ENCODE measurements at places on chromosomes 11 and 22. TPM values are rescaled to one million over a fixed set of nuclear protein-coding genes. Genes with fewer than 3 reads are reported as not detected.

Gene ZP1
- total RNA-seq = 0.81 TPM

Gene TSPAN32
- total RNA-seq = not detected

Gene SNX32
- 0.32 TPM for total RNA-seq

Gene MMP7
- total RNA-seq = not detected

Gene OR52W1
- not detected for total RNA-seq

Gene CRYBA4
- not detected for total RNA-seq

Gene NPAS4
- not detected for total RNA-seq

Gene BACE1
- 32.9 TPM for total RNA-seq

Gene MS4A2
- total RNA-seq = not detected

Gene CEP126
- 1.6 TPM for total RNA-seq

Gene MYOD1
- not detected for total RNA-seq

Gene BTG4
- total RNA-seq = not detected

Gene TBX1
- total RNA-seq = not detected

Gene MYEOV
- total RNA-seq = not detected

Gene GNAZ
- total RNA-seq = 0.32 TPM

Gene PARVA
- total RNA-seq = 58.3 TPM

Gene CABP4
- not detected for total RNA-seq

Gene SEC14L2
- 24.6 TPM for total RNA-seq

Gene SLC36A4
- 7.8 TPM for total RNA-seq

Gene ZNF280B
- 0.72 TPM for total RNA-seq

Gene TPCN2
- 6.0 TPM for total RNA-seq

Gene MRGPRE
- not detected for total RNA-seq

Gene TYR
- not detected for total RNA-seq

Gene UCP2
- 0.90 TPM for total RNA-seq

Gene NAV2
- 14.3 TPM for total RNA-seq

Gene MAP6
- total RNA-seq = 2.0 TPM

Gene SYCE3
- total RNA-seq = not detected

Gene SOX10
- total RNA-seq = not detected

Gene VPS11
- 26.4 TPM for total RNA-seq

Gene TSGA10IP
- not detected for total RNA-seq

Gene OR51F2
- not detected for total RNA-seq

Gene HTR3A
- total RNA-seq = not detected

Gene EED
- total RNA-seq = 11.7 TPM

Gene LRRC74B
- total RNA-seq = not detected

Gene TPBGL
- total RNA-seq = 0.16 TPM

Gene SLC25A18
- 0.16 TPM for total RNA-seq

Gene SBF1
- total RNA-seq = 48.1 TPM

Gene NRIP3
- 9.7 TPM for total RNA-seq

Gene P2RY2
- total RNA-seq = not detected

Gene KRTAP5-3
- total RNA-seq = not detected

Gene OR8G5
- not detected for total RNA-seq

Gene NRXN2
- total RNA-seq = 2.9 TPM

Gene PRR33
- not detected for total RNA-seq

Gene SMARCB1
- 83.8 TPM for total RNA-seq

Gene SYT7
- total RNA-seq = 0.54 TPM

Gene CD248
- total RNA-seq = 180 TPM
